K562 (cell line): ENCODE measurements at places on chromosomes 7 and 10.

DNA sequence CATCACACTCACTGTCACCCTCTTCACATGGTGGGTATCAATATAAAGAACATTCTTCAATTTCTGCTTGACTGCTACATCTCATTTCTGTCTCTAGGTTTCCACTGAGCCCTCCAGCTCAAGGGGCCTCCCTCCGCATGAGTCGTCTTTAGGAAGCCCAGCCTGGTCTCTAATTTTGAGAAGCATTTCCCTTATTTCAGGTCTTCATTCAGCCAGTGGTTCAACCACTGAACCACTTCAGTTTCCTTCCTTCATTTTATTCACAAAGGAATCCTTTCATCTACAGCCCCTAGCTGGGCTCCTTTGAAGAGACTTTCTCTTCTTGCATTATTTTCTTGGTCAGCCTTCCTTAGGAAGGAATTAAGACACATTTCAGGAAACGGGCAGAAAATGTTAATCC is 257.4 kb downstream of the KCNMA1 start:
- no peak for DNase-seq

GRCh38 chr7:81506609-81507008 is 263.2 kb downstream of the HGF start:
- no peak for DNase-seq

DNA sequence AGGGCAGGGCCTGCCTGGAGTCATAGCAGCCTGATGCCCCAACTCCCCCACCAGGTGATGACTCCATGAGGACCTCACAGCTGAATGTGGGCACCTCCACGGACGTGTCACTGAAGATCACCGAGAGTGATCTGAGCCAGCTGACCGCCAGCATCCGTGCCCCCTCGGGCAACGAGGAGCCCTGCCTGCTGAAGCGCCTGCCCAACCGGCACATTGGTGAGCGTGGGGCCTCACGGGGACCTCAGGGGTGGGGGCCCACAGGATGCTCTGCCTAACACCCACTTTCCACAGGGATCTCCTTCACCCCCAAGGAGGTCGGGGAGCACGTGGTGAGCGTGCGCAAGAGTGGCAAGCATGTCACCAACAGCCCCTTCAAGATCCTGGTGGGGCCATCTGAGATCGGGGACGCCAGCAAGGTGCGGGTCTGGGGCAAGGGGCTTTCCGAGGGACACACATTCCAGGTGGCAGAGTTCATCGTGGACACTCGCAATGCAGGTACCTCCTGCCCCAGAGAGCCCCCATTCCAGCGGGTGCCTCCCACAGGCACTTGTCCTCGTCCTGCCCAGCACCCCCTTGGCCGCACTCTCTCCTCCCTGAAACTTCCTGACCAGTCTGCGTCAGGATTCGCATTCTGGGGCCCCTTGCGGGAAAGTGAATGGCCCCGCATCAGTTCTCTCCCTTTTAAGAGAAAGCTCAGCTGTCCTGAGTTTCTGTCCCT is 10.0 kb upstream of the ATP6V1F start:
- no peak for DNase-seq

- DNase-seq, result no peak
Measured at GRCh38 chr10:75110006-75110632, 1.3 kb upstream of the SAMD8 start.

DNA sequence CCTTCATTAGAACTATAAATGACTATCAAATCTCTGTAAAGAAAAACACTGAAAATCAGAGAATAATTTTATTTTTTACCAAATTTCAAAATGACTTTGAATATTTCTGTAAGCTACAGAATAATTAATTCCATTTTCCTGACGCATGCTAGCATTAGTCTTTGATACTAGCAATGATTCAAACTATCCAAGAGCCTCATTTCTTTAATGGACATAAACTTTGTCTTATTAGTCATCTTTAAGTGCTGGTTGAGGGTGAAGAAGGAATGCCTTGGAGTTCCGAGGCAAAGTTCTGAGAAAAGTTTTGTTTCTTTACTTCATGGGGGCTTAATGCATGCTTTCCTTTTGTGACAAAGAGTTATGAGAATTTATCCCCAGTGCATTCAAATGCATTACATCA is 137.3 kb downstream of the AGMO start:
- DNase-seq, result no peak

GRCh38 chr10:28875549-28876081 is 198.3 kb downstream of the BAMBI start:
- no peak for DNase-seq

GRCh38 chr10:69107699-69108098 is 16.3 kb upstream of the VPS26A start:
- DNase-seq, result no peak

GRCh38 chr7:78232806-78233205 is 434.2 kb downstream of the PHTF2 start:
- no peak for DNase-seq

GRCh38 chr7:157150882-157151281 is 12.2 kb downstream of the UBE3C start:
- DNase-seq, result peak; percentile 52

- no peak for DNase-seq
Measured at GRCh38 chr10:47009215-47009838, 98.1 kb downstream of the PTPN20 start.

GRCh38 chr10:78929541-78929940 is 139.2 kb upstream of the ZMIZ1 start:
- no peak for DNase-seq

GRCh38 chr7:20323595-20323994 is 7.1 kb upstream of the ITGB8 start:
- DNase-seq, result no peak

GRCh38 chr10:89534826-89535166 is 598 bp downstream of the SLC16A12 start:
- DNase-seq, result no peak

DNA sequence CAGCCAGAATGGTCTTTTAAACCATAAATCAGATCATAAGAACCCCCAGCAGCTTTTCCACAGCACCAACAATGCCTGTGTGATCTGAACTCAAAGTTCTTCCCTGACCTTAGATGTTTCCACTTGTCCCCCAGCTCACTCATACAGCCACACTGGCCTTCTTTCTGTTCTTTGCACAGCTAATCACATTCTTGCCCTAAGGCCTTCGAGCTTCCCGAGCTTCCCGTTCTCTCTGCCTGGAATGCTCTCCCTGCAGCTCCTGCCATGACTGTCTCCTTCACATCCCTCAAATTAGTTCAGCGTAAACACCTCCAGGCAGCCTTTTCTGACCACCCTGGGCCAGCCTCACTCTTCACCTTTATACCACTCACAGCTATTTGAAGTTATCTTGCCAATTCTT is 166.8 kb upstream of the NFE2L3 start:
- DNase-seq, result no peak

DNA sequence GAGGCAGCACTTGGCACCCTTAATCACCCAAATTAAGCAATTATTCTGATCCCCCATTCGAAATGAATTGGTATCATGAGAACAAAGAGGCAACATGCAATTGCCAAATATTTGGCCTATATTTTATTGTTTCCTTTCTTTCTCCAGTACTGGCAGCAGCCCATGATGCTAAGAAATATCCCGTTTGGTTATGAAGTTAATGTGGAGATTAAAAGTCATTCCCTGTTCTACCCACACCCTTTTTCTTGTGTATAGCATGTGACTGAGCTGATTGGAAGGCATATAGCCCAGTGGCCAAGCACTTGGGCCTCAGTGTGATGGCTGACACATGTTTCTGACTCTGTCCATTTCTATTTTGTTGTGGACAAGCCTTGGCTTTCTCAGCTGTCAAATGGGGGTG is 692.3 kb upstream of the GALNT17 start:
- no peak for DNase-seq

GRCh38 chr10:111015181-111015580 is 61.6 kb upstream of the ADRA2A start:
- DNase-seq, result no peak
